Activated CD8-positive, alpha-beta memory T cell treated with anti-CD3 and anti-CD28 coated beads, Interleukin-2, amount 50 U/mL, for 48 hours (primary cell): ENCODE measurements at places on chromosomes 6 and 20.

GRCh38 chr20:25245461-25245860, 2.4 kb upstream of the PYGB start:
- DNase-seq, result peak; percentile 43

DNA sequence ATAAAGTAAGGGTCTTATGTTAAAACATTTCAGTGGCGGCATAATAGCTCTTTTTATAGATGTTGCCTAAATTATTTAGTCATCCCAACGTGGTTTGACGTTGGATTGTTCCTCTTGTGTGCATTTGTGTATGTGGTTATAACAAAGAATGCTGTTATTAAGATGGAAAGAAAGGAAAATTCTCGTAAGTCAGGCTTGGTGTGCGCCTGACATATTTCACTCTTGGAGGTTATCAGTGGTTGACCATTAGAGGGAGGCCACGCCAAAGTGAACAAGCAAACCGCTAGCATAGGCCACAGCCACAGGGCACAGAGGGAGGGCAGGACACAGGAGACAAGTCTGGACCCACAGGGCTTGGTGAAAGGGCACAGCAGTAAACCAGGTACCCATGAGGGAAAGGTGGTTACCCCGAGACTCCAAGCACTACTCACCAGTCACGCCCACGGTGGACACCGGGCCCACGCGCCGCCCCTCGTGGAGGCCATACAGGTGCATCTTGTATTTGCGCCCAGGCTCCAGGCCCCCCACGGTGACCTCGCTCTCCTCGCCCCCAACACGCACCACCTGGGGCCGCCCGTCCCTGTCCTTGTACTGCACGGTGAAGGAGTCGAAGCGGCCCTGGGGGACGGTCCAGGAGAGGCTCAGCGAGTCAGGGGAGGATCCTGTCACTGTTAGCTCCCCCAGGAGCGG, 22.9 kb downstream of the CYP21A2 start:
- DNase-seq, result no peak

DNA sequence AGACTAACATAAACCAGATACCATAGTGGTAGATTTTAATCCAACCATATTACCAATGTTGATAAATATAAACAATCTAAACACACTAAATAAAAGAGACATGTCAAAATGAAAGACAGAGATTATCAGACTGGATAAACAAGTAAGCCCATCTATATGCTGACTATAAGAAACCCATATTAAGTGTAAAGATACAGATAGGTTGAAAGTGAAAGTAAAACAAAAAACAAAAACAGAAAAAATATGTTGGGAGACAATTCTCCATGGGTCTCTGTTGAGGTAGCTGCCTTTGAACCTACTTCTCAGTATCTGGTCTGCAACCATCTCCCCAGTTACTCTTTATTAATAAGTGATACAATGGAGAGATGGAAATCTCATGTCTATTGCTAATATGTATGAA, 21.2 kb downstream of the REV3L start:
- DNase-seq, result no peak

GRCh38 chr6:34347303-34347702, 45.2 kb downstream of the NUDT3 start:
- DNase-seq, result no peak
